ENCODE measurements at places on chromosomes 12 and 14.

DNA sequence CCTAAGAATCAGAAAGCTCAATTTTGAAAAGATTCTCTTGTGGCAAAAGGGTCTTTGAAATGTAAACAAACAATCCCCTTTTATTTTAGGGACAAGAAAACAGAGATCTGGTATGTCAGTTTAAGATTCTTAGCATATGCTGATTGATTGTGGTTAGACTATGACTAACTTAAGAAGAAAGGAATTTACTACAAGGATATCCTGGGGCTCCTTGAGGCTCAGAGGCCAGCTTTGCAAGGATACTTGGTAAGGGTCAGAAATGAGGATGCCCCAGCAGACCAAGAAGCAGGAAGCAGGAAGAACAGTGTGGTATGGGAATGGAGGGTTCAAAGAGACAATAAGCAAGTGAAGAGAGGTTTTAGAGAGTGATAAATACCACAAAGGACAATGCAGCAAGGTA is 474.6 kb downstream of the ETNK1 start:
- no peak for DNase-seq

DNA sequence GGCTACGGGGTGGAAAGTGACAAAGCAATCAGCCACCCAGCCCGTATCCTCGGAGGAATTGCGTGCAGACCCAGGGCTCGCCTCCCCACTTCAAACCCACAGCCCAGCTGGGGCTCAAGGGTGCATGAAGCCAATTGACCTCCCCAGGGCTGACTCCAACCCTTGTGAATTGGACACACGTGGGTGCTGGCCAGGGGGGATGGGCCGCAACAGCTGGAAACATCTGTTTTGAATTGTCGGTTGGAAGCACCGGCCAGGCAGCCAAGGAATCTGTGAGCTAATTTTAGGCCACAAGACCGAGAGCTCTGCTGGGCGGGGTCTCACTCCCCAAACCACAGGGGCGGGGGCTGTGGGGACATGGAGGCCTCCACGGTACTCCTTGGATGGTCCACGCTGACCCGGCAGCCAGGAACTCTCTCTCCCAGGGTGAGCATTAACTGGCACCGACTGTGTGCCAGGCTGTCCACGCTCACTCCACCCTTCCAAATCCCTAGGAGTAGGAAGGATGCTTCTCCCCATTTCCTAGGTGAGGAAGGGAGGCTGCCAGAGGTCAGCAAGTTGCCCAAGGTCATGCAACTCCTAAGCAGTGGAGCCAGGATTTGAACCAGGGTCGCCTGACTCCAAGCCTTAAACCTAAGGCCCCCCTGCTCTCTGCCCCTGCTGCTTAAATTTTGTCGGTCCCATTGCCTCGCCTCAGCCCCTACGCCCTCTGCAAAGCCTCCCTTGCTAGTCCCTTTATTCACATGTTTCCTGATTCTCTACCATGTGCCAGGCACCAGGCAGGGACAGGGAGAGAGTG is 11.9 kb upstream of the TMEM119 start:
- DNase-seq, result no peak

DNA sequence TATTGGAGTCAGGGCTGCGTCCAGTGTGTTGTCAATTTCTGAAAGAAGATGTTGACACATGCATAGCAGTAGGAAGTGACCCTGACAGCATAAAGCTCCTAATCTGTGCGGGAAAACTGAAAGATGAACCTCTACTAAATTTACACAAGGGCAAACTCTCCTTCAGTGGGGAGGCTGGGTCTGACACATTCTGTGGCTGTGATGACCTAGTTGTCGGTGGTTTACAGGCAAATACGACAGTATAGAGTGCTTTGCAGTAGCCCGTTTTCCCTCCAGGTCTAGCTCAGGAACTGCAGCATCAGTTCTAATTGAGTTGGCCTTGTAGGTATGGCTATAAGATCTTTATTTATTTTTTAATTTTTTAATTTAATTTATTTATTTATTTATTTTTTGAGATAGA is 14.8 kb upstream of the GABARAPL1 start:
- DNase-seq, result no peak

- no peak for DNase-seq
These were observed 9.2 kb upstream of the CLMN start for GRCh38 chr14:95328729-95329503.

DNA sequence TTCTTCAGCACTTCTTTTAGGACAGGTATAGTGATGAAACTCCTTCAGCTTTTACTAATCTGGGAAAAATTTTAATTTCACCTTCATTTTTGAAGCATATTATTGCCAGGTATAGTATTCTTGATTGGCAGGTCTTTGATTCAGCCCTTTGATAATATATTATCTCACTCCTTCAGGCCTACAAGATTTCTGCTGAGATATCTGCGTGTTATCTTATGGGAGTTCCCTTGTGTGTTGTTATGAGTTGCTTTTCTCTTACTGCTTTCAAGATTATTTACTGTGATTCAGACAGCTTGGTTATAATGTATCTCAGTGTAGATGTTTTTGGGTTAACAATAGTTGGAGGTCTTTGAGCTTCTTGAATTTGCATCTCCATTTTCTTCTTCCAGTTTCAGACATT is 87.4 kb downstream of the ATF7IP start:
- no peak for DNase-seq

GRCh38 chr14:77323571-77323970 is 2.7 kb downstream of the GSTZ1 start:
- DNase-seq, result no peak

DNA sequence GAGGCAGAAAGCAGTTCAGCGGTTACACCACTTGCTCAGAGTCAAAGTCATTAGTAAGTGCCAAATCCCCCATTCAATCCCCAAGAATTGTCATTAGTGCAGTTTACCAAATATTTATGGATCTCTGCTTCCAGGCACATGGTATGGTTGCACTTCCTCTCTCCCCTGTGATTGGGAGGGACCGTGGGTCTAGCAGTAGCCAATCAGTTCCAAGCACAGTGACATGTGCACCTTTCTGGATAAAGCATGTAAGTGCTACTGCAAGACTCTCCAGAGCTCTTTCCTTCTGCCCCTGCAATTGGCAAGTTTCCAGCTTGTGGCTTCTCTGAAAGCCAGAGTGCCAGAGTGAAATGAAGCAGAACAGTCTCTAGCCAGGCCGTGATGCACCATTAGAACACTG is 85.3 kb upstream of the FLRT2 start:
- no peak for DNase-seq

GRCh38 chr14:98404811-98405210 is 867.2 kb downstream of the BCL11B start:
- DNase-seq, result no peak

DNA sequence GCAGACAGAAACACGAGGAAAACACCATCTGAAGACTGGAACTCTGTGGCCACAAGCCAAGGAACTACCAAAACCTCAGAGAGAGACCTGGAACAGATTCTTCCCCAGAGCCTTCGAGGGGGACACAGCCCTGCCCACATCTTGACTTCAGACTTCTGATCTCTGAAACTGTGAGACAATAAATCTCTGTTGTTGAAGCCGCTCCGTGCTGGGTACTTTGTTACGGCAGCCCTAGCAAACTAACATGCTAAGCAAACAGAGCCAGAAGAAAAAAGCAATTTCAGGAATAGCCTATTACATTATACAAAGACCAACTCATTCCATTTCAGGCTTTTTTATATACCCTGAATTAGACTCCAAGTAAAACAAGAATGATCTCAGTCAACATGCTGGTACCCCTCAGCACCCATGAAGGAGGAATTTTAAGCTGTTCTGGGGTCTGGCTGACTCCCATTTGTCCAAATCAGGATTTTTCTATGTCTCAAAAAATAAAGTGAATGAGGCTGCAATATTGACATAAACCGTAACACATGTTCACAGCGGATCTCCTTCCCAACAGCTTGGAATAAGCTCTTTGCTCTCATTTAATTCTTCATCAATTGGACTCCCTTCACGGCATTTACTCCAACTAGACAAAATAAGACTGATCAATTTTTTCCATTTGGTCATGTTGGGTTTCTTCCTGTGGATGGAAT is 190.1 kb downstream of the FOXN3 start:
- no peak for DNase-seq

DNA sequence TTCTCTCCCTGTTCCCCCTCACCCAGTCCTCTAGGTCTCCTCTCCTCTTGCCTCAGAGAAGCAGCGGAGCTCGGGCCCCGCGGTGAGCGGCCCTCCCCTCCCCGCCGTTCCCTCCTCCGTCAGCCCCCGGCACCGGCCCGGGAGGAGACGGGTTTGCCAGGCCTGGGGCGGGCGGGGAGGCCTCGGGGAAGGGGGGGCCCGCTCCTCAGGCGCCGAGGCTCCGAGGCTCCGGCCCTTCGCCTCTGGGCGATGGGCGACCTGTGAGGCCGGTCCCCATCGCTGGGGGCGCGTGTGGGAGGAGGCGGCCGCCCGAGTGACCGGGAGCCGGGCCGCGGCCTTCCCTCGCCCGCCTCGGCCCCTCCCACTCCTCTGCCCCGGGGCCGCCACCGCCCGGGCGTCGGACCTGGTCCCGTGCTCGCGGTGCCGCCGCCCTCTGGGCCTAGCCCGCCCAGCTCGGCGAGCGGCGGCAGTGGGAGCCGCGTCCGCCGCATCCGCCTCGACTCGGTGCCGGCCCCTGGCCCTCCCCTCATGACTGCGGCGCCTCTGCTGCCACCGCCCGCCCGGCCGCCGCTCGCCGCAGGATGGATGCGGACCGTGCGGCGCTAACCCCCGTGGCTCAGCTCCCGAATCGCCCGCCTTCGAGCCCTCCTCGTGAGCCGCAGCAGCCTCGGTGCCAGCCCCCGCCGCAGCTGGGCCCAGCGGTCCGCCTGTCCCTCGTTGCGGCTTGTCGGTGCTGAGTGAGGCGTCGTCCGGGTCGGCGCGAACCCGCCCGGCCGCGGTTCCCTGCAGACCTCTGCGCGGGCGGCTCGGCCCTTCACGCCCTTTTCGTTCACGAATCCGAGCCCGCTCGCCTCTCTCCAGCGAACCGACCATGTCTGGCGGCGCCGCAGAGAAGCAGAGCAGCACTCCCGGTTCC is 574 bp downstream of the WNK1 start:
- DNase-seq, result peak; percentile 66

GRCh38 chr12:64323006-64323405 is 67.6 kb downstream of the C12orf56 start:
- no peak for DNase-seq

GRCh38 chr14:93895023-93895604 is 32.0 kb upstream of the FAM181A start:
- DNase-seq, result no peak

- peak; percentile 31 for DNase-seq
These were observed 54.2 kb upstream of the CERS5 start for GRCh38 chr12:50221228-50222008.

GRCh38 chr12:91189516-91189915 is 6.9 kb upstream of the DCN start:
- DNase-seq, result no peak

DNA sequence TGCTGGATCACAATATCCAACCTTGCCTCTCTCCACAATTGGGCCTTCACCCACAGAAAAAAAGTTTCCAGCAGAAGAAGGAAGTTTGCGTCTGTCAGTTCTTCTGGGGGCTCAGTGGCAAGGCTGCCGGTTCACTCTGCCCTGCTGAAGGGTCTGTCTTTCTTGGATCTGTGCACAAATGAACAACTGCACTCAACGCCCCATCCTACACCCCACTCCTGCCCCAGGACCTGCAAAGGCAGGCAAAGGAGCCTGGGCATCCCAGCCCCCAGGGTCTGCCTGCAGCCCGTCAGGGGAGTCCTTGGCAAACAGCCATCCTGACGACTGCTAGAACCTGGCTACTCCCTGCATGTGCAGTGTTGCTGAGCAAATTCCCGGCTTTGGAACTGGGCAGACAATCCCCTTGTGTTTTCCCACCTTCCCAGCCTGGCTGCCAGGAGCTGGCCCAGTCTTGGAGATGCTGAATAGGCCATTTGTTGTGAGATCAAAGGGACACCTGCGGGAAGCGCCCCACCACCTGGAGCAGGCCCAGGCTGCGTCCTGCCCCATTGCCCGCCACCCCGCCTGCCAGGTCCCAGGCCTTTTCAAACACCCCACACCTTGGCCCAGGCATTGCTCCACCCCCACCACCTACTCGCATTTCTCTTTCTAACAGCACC is 311.9 kb downstream of the BCL11B start:
- no peak for DNase-seq

DNA sequence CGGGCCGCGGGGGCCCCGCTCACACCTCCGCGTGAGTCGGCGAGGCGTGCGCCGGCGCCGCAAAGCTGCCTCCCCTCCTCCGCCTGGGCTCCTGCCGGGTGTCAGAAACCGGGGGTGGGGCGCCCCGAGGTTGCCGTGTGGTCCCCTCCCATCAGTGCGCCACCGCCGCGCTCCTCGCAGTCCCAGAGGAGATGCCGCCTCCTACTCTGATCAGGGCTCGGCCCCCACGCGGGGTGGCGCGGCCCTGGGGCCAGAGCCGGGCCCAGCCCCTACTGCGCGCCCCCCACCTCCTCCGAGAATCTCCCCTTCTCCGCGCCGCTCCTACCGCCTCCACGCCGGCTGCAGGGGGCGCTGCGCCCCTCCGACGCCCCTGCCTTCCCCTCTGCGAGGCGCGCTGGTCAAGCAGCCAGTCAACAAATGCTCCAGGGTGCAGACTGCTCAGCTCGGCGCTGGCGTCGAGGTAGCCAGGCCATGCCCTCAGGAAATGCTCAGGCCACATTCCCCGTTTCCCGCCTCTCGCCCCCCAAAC is 467 bp upstream of the JAG2 start:
- DNase-seq, result peak; percentile 67

- peak; percentile 43 for DNase-seq
These were observed 682 bp downstream of the KIAA0586 start for GRCh38 chr14:58428118-58428683.

GRCh38 chr14:38420048-38420447 is 164.2 kb upstream of the CLEC14A start:
- DNase-seq, result no peak

DNA sequence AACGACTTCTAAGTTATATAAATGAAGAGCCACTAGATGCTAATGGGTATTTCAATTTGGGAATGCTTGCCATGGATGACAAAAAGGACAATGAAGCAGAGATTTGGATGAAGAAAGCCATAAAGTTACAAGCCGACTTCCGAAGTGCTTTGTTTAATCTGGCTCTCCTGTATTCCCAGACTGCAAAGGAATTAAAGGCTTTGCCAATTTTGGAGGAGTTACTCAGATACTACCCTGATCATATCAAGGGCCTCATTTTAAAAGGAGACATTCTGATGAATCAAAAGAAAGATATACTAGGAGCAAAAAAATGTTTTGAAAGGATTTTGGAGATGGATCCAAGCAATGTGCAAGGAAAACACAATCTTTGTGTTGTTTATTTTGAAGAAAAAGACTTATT is 52.8 kb downstream of the TMTC3 start:
- no peak for DNase-seq

- DNase-seq, result no peak
These were observed 80.2 kb downstream of the NOC4L start for GRCh38 chr12:132224484-132224883.

DNA sequence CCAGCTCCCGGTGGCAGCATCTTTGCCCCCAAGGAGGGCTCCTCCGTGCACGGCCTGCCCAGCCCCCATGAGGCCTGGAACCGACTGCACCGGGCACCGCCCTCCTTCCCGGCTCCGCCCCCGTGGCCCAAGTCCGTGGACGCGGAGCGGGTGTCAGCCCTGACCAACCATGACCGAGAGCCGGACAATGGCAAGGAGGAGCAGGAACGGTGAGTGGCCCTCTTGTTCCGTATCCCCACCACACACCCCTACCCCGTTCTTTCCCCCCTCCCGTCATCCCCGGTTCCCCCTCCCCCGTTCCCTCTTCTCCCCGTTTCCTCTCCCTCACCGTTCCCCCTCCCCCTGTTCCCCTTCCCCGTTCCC is 28.3 kb downstream of the LRCOL1 start:
- no peak for DNase-seq

- DNase-seq, result no peak
These were observed 2.0 kb upstream of the AP1G2 start for GRCh38 chr14:23569443-23570151.

GRCh38 chr12:122518908-122519307 is 7.8 kb downstream of the RSRC2 start:
- no peak for DNase-seq
